ENCODE measurements at places on chromosomes 12 and 14. TPM values are rescaled to one million over a fixed set of nuclear protein-coding genes. Genes with fewer than 3 reads are reported as not detected.

Gene CBLN3
- total RNA-seq: 0.24 TPM

Gene TMEM119
- total RNA-seq: not detected

DNA sequence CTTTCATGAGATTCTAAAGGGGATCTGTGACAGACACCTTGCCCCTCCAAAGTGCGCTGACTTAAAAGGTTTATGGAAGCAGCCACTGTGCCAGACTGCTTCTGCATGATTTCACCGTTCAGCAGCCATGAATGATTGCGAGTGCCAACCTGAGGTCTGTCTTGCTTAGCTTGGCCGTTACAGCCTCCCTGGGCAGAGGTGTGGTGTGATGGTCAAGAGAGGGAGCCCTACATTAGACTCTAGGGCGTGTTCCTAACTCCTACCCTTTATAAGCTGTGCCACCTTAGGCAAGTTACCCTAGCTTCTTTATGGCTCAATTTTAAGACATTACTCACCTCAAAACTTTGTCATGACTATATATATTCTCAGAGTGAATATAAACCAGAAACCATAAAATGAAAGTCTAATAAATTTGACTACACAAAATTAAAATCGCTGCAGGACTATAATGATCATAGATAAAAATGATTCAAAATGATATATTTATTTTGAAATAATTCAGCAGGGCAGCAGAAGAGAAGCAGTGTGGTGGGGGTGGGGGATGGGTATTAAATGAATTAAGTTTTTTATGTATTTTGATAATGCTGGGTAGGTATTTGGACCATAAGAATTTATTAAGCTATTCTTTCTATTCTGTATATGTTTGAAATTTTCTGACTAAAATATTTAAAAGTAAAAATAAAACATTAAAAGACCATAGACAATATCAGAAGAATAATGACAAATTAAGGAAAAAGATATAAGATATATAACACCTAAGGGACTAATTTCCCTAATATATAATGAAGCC lies 47.7 kb upstream of the MBIP start:
- no peak overlapping the region for H3K4me3 ChIP-seq
- no peaks in the 10 kb centered on the region for H3K36me3 ChIP-seq
- no peak overlapping the region for H3K27ac ChIP-seq
- DNase-seq: no peak
- H3K4me1 ChIP-seq: no peaks in the 10 kb centered on the region
- H3K27me3 ChIP-seq: no peaks in the 10 kb centered on the region

GRCh38 chr14:22898302-22899090 lies 15.5 kb downstream of the REM2 start:
- H3K4me1 ChIP-seq: no peaks in the 10 kb centered on the region
- no peak overlapping the region for H3K27ac ChIP-seq
- no peaks in the 10 kb centered on the region for H3K27me3 ChIP-seq

DNA sequence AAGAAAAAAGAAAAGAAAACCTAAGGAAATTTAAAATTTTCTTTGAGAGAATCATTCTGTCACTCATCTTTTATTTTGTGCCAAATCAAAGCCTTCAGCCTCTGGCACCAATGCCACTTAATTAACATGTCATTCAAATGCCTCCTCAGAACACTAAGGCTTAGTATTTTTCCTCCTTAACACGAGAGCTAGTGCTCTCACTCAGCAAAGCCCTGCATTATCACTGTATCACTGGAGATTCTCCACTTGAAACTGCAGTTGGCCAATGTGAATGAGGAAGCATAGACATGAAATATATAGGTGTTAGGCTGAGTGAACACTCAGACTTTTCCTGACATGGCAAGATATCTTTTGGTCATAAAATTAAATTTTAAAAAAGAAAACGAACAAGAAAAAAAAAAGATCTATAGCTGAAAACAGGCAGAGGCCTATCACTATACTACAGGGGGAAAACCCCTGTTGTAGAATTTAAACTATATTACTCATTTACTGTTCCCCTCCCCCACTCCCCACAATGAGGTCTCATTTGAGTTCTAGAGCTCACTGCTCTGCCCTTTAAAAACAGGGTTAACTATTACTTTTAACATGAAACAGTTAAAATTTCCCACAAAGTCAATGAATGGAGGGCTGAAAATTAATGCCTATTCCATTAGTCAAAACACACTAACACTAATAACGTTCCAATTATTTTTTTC lies 5.1 kb downstream of the MBIP start:
- peaks cover 19% of the 10 kb centered on the region for H3K4me1 ChIP-seq
- H3K27me3 ChIP-seq: no peaks in the 10 kb centered on the region
- no peaks in the 10 kb centered on the region for H3K36me3 ChIP-seq
- no peak for DNase-seq
- no peak overlapping the region for H3K4me3 ChIP-seq

DNA sequence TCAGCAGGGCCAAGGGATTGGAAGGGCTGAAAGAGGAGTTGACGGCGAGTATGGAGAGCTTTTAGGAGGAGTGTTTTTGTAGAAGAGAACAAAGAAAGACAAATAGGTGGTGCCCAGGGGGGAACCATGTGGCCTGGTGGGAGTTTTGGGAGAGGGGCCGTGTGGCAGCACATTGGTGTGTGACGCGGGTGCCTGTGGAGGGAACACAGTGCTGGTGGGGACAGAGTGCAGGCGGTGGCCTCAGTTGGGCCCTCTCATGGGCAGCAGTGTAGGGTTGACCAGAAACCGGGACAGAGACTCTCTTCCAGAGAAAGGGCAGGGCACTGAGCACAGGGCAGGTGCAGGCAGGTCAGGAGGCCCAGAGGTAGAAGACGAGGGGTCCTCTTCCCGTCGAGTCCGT lies 56.5 kb downstream of the TECPR2 start:
- no peak overlapping the region for H3K4me3 ChIP-seq
- H3K4me1 ChIP-seq: peaks cover 16% of the 10 kb centered on the region
- no peak overlapping the region for H3K27ac ChIP-seq
- no peaks in the 10 kb centered on the region for H3K27me3 ChIP-seq
- no peak for DNase-seq
- peaks cover 11% of the 10 kb centered on the region for H3K36me3 ChIP-seq

GRCh38 chr12:65828711-65829339 lies 4.5 kb downstream of the HMGA2 start:
- no peaks in the 10 kb centered on the region for H3K36me3 ChIP-seq
- peaks cover 11% of the 10 kb centered on the region for H3K4me1 ChIP-seq
- no peak overlapping the region for H3K27ac ChIP-seq
- DNase-seq: no peak

DNA sequence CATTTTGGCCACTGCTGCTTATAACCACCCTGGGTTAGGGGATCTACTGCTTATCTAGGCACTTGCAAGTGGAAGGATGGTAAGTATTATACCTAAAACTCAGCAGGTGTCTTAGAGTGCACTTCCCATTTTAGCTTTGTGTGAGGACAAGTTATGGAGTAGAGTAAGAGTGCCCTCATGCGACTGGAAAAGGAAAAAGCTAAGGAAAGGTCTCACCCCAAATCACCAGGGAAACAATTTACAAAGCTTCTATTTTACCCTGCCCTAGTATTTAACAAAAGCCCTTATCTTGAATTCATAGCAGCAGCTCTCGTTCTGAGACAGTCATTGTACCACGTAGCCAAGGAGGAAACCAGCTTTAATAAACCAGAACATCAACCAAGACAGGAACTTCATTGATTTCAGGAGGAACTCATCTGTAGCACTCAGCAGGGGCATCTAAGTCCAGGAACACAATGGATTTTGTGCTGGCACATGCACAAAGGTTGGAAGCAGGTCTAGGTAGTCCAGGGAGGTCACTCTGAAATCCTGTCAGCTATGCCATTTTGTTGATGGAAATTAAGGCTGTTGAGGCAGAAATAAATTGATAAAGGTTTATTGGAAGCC lies 2.9 kb downstream of the RDH12 start:
- no peaks in the 10 kb centered on the region for H3K4me1 ChIP-seq
- no peak overlapping the region for H3K4me3 ChIP-seq
- no peak for DNase-seq
- H3K36me3 ChIP-seq: no peaks in the 10 kb centered on the region
